HCT116 (cell line): ENCODE measurements at places on chromosomes 16 and 17.

DNA sequence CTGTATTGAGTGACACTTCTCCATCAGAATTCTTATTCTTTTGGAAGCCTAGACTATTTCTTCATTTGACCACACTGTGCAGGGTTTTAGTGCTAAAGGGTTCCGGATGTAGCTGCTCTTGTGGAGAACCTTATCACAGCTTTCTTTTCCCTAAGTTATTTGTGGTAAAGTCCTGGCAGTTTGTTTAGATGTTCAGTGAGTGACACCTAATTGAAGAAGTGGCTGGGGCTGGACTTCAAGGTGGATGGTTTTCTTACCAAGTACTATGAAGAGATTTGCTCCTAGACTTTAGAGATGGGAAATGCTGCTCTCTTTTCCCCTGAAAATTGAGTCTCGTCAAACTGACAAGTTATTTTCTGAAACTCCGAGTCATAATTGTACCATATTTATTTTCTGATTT is 144.0 kb upstream of the TBX2 start:
- no peak overlapping the region for H3K27ac ChIP-seq
- H3K36me3 ChIP-seq = no peaks in the 10 kb centered on the region
- H3K27me3 ChIP-seq = peaks cover 7% of the 10 kb centered on the region; the same call in 1 of the 2 replicates
- no peak overlapping the region for H3K4me3 ChIP-seq
- peaks cover 5% of the 10 kb centered on the region for H3K4me1 ChIP-seq

- no peak overlapping the region for H3K27ac ChIP-seq
- H3K27me3 ChIP-seq = no peaks in the 10 kb centered on the region
- DNase-seq = no peak
- no peaks in the 10 kb centered on the region for H3K36me3 ChIP-seq
- no peaks in the 10 kb centered on the region; the same call in 1 of the 2 replicates for H3K4me1 ChIP-seq
These were observed 23.0 kb upstream of the GNA13 start for GRCh38 chr17:65079489-65079900.

GRCh38 chr16:70706948-70707465 is 21.2 kb upstream of the MTSS2 start:
- no peak for DNase-seq
- H3K4me1 ChIP-seq = peaks cover 37% of the 10 kb centered on the region
- H3K36me3 ChIP-seq = no peaks in the 10 kb centered on the region
- H3K27ac ChIP-seq = peak overlapping the region; percentile 54

DNA sequence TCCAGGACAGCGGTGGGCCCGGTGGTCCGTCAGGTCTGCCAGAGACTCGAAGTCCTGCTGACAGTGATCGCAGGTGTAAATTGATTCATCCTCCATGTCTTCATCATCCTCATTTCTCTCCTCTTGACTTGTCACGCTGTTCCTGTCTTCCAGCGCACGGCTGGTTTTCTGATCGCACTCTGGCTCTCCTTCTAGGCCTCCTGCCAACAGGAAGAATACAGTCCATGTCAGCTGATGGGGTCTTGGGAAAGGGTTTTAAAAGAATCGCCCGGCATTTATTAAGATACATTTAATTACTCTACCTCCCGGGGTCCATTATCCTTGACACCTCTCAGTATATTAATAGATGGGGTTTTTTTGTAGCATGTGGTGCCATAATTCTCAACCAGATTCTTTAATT is 125.1 kb downstream of the ZNF423 start:
- H3K27me3 ChIP-seq = no peaks in the 10 kb centered on the region
- H3K4me3 ChIP-seq = no peak overlapping the region
- no peaks in the 10 kb centered on the region for H3K36me3 ChIP-seq
- H3K27ac ChIP-seq = no peak overlapping the region
- no peak for DNase-seq

DNA sequence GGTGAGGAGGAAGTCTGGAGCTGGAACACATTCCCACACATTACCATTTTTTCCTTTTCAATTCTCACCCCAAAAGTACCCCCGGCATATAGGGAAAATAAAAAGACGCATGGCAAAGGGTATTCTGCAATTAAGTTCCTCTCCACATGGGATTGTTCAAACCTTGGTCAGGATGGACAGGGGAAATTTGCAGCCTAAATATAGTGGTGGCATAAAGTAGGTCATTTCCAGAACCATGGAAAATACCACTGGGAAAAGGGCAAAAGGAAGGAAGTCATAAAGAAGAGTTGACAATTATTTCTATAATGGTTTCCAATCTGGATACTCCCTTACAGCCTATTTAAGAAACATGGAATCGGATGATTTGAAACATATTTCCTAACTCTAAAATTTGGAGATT is 135.8 kb downstream of the STX8 start:
- DNase-seq = no peak
- H3K4me3 ChIP-seq = no peak overlapping the region
- H3K27ac ChIP-seq = no peak overlapping the region
- no peaks in the 10 kb centered on the region for H3K4me1 ChIP-seq
